ENCODE measurements at places on chromosomes 5 and 9. TPM values are rescaled to one million over a fixed set of nuclear protein-coding genes. Genes with fewer than 3 reads are reported as not detected.

GRCh38 chr9:114220061-114220541, 64.8 kb downstream of the COL27A1 start:
- no peak for DNase-seq

DNA sequence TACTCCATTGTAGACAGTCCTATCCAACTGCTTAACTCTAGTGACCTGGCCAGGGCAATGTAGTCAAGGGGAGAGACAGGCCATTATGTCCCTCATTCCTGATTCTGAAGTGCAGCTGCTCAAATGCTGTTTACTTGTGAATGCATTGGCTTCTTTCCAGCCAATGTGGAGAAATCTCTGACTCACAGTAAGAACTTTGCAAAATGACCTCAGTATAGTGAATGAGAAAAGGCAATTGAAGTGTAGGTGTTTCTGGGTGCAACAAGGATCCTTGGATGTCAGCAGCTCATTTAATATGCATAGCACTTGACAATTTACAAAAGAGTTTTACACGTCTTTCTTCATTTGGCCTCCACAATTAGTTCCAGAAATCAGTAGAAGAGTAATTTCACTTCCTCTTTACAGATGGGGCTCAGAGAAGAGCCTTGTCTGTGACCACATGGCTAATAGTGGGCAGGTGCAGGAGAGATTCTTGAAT, 367.2 kb downstream of the OSTF1 start:
- no peak for DNase-seq

DNA sequence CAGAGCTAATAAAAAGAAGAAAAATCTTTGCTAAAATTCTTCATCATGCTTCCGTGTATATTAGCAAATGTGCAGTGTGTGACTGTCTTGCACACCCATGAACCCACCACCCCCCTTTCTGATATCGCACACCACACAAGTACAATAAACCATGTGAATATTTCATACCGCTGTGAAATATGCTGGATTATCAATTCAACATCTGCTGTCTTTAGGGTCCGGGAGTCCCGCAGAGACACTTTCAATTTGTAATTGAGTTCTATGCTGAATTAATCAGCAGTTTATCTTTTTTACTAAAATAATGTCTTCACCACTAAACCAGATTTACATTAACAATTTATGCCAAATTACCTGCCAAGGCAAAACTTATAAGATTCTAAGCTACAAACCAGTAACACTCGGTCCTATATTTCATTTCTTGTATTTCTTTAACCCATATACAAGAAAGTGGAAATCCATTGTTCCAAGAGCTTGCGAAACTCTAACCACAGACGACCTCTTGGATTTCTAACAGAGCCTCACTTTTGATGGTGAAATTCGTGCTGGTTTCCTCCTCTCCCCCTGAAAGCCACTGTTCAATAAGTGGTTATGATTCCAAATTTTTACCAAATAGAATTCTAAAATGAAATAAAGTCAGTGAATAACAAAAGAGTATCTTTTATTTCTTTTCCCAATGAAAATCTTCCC, 44.2 kb downstream of the PSMB7 start:
- no peak for DNase-seq

DNA sequence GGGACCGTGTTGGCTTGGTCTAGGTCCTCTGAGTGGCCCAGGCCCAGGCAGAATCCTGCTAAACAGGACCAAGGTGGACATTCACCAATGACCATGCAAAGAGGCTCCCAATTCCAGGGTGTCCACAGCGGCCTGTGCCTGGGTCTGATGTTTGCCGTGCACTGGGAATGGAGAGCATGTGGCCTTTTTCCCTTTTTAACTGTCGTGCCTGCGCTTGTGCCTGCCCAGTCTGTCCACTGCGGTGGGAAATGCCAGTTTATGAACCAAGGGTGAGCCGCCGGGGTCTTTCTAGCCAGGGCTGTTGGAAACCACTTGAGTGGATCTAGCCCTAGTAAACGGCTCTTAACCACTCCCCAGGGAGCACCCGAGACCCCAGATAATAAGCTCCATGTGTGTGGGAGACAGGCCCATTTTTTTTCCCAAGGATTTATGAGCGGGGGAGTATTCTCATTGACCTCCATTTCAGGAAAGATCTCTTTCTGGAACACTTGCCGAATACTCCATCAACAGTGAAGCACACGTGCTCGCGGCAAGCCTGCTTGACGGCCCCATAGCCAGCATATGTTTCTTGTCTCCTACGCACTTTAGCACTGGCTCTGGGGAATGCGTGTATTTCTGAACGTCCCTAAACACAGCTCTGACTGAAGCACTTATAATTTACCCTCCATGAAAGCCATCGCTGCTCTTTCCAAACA, 93.2 kb upstream of the PHYKPL start:
- no peak for DNase-seq

CA9 gene
- 2.1 TPM for total RNA-seq

Measured in WTC11 (cell line).